Hippocampal formation (tissue), 2 donors: ENCODE measurements at places on chromosomes 6 and 20.

DNA sequence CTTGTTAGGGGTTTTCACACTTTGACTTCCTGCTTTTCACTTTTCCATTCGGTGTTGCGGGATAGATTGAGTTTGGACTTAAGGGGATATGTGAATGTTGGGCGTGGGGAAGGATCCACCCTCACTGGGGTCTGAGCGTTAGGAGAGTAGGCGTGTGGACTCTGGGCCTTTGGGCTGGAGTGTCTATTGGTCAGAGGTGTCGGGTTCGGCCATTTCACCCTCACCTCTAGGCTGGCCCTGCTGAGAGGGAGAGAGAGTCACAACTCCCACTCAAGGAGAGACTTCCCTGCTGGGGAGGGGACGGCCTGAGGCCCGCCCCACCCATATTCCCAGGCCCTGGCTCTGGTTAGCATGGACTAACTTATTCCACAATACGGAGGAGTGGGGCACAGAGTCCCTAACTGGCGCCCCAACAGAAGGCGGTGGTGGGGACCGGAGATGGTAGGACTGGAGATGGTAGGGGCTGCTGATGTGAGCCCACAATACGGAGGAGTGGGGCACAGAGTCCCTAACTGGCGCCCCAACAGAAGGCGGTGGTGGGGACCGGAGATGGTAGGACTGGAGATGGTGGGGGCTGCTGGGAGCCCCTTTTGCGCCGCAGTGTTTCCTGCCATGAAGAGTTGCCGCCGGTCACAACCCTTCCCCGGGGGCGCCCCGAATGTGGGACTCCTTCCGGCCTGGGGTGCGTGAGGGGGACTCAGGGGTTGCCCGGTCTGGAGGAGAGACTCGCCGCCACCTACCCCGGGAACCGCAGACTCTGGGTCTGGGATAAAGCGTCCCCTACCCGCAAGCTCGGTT, 1.4 kb upstream of the PTPRA start:
- DNase-seq, result no peak

DNA sequence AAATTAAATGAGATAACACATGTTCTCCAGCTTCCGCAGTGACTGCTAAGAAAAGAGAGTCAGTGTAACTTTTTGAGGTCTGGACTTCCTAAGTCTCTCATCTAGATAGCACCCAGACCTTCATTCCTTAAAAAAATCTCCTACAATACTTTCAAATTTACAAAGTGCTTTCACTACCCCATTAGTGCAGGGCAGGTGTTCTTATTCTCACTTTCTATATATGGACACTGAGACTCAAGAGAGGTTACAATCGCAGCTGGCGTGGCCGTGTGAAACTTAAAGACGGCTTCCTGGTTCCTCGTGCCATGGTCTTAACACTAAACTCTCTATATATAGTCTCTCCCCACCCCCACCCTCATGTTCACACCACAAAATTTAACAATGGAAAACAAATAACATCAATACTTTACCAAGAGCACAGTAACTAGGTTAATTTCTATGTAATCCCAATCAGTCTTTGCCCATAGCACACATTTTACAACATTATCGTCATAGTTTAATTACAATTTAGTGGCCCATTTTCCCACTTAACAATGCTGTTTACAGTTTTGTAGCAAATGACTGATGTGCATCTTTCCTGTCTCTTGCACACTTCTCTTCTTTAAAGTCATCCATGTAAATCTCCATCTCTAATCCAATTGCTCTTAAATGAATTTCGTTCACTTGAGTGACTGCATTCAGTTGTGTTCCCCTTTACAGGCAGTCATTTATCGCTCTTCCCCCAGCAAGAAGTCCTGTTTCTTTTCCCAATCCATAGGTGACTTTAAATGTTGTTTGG, 78.8 kb upstream of the ARID1B start:
- DNase-seq, result no peak

GRCh38 chr6:40903456-40903855, 135.6 kb downstream of the UNC5CL start:
- no peak for DNase-seq

DNA sequence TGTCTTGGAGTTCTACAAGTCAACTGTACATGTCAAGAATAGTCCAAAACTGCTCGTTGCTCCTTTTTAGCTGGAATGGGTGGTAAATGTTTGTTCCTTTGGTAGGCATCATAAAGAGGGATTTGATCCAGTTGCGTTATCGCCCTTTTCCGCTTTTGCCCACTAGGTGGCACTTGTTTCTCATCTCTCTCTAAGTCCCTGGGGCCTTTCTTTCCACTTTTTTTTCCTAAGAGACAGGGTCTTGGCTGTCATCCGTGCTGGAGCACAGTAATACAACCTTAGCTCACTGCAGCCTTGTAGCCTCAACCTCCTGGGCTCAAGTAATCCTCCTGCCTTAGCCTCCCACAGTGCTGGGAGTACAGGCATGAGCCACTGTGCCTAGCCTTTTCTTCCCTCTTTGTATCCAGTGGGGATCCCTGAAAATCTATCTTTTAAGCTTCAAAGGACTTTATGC, 20.7 kb downstream of the GTPBP2 start:
- DNase-seq, result peak; percentile 22

GRCh38 chr6:154969796-154970195, 25.3 kb upstream of the TIAM2 start:
- DNase-seq, result no peak

DNA sequence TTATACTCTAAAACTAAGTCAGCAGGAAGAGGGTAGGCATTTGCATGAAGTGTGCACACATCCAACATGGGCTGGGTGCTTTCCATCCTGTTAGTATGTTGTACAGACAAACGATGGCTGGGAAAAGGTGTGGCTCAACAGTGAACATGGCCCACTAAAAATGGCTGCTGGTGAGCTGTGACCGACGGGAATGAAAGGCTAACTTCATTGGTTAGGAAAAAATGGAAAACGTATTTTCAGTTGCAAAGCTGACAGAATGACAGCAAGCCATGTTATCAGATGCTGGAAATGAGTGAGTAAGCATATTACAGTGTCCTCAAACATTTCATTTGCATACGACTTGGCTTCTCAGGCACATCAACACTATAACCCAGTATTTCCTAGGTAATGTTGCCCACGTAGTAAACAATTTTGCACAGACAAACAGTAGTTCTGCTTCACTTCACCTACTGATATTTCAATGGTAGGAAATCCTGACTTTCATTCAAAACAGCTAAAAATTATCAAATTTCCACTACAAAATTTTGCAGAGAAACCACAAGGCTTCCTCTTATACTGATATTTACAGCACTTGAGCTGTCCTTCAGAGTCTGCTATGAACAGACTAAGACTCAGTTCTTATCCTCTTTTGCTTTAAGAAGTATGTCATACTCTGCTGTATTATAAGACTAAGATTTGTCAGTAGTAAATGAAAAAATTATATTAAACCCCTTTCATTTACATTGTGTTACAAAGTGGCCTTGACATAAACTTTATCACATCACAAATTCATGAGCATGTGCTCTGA, 98.9 kb downstream of the IRF4 start:
- DNase-seq, result no peak

DNA sequence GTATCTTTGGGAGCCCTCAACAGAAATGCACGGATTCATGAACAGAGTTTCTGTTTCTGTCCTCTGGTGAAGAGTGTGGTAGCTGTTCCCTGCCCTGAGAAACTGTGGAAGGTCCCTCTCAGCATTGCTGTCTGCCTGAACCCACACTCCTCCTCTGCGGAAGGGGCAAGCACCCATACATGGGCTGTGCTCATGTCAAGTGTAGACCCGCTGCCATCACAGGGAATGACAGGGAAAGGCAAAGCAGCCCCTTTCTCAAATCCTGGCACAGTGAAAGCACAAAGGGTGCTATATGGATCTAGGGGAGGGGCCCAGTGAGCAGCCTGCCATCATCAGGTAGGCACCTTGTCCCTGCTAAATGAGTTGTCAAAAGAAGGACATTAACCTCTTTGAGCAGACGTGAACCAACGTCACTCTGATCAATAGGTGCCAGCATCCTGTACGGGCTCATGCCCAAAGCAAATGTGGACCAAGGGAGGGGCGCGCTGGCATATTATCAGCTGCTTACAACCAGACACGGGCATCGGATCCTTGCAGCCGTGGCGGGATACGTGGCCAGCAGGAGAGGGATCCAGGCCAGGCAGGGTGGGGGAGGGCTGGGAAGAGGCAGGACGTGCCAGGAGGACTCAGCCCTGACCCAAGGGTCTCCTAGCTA, 231.2 kb upstream of the PMEPA1 start:
- no peak for DNase-seq

DNA sequence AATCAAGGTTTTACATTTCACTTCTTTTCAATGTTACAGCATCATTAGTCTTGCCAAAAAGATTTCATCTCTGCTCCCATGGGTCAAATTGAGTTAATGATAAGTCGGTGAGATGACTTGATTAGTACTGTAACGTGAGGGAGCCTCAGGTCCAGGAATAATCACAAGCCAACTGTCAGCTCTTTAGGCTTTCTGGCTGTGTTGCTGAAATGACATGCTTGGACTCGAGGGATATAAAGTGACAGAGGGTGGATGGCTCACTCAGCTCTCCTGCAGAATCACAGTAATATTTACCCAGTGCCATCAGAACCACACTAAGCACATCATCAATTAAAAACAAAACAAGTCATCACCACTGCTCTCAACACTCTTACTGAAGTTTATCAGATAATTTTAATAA, 196.2 kb upstream of the THEMIS start:
- no peak for DNase-seq

DNA sequence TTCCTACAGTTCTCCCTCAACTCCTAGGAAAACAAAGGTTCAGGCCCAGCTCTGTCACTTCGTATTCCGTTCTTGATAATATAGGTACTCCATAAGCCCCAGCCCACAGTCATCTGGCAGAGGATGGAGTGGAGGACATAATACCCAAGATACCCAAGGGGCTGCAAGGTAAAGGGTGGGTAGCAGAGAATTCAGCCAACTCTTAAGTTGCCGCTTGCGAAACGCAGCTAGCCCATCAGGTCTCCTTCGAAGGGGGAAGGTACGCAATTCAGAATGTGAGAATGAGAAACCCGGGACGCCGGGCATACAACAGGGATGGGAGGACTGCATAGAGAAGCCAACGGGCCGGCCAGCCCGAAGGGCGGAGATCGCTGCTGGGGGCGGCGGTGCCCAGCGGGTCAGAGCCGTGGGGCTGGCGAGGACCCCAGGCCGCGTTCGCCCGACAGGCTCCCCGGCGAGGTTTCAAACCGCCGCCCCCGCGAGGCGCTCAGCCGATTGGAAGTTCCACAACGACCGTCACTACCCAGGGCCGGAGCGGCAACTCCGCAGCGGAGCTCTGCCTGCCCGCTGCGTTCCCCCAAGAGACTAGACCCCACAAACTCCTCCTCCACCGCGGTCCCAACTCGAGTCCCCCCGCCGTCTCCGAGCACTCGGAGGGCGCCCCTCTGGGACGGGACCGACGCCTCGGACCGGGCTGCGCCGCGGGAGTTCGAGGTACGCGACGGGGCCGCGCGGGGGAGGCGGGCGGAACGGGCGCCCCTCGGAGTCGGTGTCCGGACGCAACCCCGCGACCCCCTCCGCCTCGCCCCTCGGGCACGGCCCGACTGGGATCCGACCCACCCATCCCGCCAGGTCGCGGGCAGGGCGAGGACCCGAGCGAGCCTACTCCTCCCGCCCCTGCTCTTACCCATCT, 911 bp downstream of the CDK19 start:
- DNase-seq, result peak; percentile 15

GRCh38 chr6:76403064-76403463, 330.6 kb upstream of the IMPG1 start:
- DNase-seq, result no peak
